Activated naive CD4-positive, alpha-beta T cell treated with anti-CD3 and anti-CD28 coated beads, Interleukin-2, amount 50 U/mL, for 16 hours (primary cell): ENCODE measurements at places on chromosomes 13 and 19.

- DNase-seq = no peak
These were observed 4.3 kb downstream of the OR7A5 start for GRCh38 chr19:14830702-14831101.

- DNase-seq = peak; percentile 70
These were observed 9.3 kb downstream of the MPND start for GRCh38 chr19:4352701-4353121.

DNA sequence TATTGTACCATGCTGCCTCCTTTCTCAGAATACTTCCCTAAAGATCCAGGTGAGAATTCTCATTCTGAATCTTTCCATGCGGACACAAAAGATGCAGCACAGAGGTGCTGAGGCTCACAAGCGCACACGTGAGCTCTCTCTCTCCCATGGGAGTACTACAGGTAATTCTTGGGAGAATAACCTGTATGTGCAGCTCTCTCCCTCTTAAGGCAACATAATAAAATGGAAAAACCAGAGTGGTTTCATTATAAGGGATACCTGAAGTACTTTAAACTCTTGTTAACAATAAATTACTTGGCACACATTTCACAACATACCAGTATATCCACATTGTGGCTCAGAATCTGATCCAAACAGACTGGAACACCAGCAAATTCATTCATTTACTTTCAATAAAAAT, 40.4 kb downstream of the INTS6 start:
- no peak for DNase-seq

- DNase-seq = no peak
These were observed 1.1 kb downstream of the IL17D start for GRCh38 chr13:20704459-20705069.

DNA sequence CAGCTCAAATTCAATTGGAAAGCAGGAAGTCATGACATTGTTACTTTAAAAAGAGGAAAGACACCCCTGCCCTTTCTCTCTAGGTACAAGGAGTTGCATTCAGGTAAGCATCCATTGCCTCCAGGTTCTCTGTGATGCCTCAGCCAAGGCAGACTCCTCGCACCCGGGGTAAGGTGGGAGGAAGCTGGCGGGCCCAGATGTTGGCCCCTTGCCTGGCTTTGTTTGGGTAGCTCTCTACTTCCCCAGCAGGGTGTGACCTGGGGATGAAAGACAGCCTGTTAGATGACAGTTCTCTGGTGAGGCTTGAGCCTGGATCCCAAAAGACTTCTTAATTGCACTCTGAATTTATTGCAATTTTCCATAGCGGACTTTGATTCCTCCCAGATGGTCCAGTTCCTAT, 25.6 kb downstream of the SHISA2 start:
- DNase-seq = no peak

DNA sequence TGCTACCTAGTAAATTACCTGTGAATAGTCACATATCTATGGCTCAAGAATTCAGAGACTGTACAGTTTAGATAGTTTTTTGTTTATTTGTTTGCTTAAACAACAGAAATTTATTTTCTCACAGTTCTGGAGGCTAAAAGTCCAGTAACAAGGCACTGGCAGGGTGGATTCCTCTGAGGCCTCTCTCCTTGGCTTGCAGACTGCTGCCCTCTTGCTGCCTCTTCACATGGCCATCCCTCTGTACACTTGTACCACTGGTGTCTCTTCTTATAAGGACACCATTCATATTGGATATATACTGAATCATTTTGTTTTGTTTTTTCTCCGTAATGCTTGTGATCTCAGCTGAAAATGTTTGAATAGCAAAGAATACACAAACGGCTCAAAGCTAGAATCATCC, 56.4 kb upstream of the MIR17HG start:
- no peak for DNase-seq

DNA sequence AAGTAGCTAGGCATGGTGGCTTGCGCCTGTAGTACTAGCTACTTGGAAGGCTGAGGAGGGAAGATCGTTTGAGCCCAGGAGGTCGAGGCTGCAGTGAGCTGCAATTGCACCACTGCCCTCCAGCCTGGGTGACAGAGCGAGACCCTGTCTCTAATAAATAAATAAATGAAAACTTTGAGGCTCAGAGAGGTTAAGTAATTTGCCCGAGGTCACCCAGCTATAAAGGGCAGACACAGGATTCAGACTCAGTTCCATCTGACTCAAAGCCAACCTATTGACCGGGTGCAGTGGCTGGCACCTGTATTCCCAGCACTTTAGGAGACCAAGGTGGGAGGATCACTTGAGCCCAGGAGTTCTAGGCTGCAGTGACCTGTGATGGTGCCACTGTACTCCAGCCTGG, 7.4 kb upstream of the OLFM2 start:
- no peak for DNase-seq

- DNase-seq = no peak
These were observed 4.8 kb downstream of the FFAR3 start for GRCh38 chr19:35363001-35363590.

DNA sequence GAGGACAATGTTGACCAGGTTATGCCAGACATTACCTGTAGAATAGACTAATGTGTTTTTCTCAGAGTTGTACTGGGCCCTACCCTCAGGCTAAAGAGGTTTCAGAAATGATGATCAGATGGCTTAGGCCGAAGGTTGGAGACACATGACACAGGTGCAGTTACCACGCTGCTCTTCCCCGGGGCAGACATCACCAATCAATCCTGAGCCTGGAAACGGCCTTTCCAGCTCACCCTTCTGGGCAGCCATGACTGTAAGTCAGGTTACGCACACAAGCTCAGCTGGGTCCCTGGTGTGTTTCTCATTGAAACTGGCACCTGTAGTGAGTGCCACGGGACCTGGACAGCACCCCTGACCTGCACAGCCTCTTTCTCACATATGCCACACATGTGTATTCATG, 299.3 kb downstream of the UQCRFS1 start:
- DNase-seq = no peak

GRCh38 chr19:32357720-32358119, 12.3 kb downstream of the ZNF507 start:
- no peak for DNase-seq

GRCh38 chr13:73480779-73481559, 422.2 kb downstream of the KLF5 start:
- DNase-seq = no peak

- no peak for DNase-seq
These were observed 154.2 kb downstream of the LHFPL6 start for GRCh38 chr13:39448834-39449233.

- DNase-seq = no peak
These were observed 36.1 kb downstream of the ACTN4 start for GRCh38 chr19:38683393-38684077.

GRCh38 chr19:32691291-32691951, at the start of gene NUDT19:
Gene NUDT19, plus strand, starts transcription at chr19:32691821. Its CDS starts 140 bp downstream, at chr19:32691961.
- peak; percentile 82 for DNase-seq

DNA sequence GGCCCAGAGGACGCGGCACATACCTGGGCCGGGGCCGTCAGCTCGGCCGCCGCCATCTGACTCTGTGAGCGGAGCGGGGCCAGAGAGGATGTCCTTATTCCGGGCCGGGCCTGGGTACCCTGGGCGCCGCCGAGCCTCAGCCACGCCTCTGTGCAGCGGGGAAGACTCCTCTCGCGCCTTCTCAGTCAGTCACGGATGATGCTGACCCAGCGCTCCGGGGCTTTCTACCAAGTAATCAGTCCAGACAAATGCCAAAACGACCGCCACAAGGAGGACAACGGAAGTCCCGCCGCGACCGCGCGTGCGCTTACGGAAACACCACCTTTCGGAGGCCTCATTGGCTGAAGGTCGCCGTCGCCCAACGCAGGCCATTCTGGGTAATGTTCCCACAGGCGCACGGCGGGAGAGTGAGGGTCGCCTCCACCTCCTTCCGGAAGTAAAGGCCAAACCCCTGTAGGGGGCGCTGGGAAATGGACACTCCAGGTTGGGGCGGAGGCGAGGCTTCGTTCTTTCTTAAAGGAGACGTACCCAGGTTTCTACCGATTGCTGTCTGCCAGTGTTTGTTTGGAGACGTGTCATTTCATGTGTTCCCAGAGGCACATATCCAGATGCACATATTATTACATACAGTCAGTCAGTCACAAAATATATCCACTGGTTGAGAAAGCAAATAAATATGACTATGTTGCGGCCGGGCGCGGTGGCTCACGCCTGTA, at the start of gene ZNF256:
ZNF256 (minus strand) TSS at position 288 of the 716 bp plus-strand sequence; CDS start at position 56, 232 bp downstream.
- DNase-seq = peak; percentile 95

GRCh38 chr13:99129050-99129449, 71.6 kb upstream of the UBAC2 start:
- no peak for DNase-seq

DNA sequence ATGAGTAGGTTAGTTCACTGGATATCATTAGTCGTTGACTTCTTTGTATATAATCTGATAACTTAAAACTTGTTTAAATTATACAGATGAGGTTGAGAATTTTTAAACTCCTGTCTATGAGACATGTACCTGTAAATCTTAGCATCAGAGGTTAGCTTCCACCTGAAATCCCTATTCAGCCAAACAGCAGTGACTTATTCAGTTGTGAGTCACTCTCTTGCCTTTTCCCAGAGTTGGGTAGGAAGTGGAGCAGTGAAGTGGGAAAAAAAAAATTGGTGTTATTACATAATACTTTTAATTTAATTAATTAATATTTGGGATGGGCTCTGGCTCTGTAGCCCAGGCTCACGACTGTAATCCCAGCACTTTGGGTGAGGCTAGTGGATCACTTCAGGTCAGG, 32.9 kb downstream of the ZNF701 start:
- no peak for DNase-seq

DNA sequence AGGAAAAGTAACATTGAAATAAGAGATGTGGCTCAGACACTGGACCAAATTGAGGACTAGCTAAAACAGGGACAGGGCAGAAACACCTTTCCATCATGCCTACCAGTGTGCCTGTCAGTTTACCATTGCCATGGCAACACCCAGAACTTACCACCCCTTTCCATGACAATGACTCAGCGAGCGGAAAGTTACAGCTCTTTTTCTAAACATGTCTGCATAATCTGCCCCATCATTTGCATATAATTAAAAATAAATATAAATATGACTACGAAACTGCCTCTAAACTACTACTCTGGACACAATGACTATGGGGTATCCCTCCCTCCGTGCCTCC, 96.0 kb downstream of the UBL3 start:
- no peak for DNase-seq

DNA sequence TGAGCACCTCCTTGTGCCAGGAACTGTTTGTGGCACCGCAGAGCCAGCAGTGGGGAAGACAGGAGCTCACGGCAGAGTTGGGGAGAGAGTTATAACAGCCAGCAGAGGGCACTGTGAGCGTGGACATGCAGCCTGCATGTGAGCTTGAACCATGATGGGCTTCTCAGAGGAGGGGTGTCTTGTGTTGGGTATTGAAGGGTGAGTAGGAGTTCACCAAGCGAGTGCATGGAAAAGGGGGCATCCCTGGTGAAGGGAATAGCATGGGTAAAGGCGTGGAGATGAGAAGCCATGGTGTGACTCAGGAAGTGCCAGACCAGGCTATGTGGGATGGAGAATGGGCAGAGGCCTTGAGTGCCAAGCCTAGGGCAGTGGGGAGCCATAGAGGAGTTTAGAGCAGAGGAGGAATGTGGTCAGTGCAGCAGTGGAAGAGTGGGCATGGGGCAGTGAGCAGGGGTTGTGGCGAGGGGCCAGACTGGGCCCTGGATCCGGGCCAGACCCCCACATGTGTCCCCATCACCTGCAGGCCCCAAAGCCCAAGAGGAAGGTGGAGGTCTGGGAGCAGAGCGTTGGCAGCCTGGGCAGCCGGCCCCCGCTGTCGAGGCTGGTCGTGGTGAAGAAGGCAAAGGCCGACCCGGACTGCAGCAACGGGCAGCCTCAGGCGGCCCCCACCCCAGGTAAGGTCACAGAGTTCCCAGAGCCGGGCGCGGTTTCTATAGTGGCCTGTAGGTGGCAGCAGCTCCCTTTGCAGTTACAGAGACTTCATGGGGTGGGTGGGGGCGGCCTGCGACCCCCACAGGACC, 11.8 kb upstream of the SHD start:
- DNase-seq = peak; percentile 68

DNA sequence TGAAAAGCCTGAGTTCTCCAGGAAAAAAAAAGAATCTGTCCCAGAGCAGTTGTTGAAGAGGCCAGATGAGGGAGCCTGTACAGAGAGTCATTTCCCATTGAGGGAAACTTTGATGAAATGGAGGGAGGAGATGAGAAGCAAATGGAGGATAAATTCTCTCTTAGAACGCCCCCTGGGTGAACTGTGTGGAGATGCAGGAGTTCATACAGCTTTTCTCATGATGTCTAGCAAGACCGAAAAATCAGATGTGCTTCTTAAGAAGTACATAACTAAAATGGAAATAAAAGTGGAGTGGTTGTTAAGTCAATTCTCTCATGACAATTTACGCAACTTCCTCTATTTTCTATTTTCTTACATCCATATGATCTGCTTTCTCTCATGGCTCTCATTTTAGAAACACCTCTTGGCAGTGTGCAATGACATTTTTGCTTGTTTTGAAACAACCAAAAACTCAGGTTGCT, 1263.1 kb downstream of the PCDH9 start:
- no peak for DNase-seq

GRCh38 chr13:50915565-50915964, 6.0 kb downstream of the RNASEH2B start:
- peak; percentile 18 for DNase-seq

- no peak for DNase-seq
These were observed 227.4 kb downstream of the TUBA3C start for GRCh38 chr13:18954254-18954653.

GRCh38 chr19:29687897-29688728, 22.9 kb downstream of the PLEKHF1 start:
- DNase-seq = no peak

GRCh38 chr19:33812388-33813330, 16.0 kb downstream of the KCTD15 start:
- DNase-seq = no peak

GRCh38 chr13:91145571-91146205, 201.8 kb upstream of the MIR17HG start:
- DNase-seq = no peak

GRCh38 chr19:44875666-44876451, 15.2 kb upstream of the TOMM40 start:
- no peak for DNase-seq

- no peak for DNase-seq
These were observed 6.5 kb upstream of the PTOV1 start for GRCh38 chr19:49844138-49845095.

DNA sequence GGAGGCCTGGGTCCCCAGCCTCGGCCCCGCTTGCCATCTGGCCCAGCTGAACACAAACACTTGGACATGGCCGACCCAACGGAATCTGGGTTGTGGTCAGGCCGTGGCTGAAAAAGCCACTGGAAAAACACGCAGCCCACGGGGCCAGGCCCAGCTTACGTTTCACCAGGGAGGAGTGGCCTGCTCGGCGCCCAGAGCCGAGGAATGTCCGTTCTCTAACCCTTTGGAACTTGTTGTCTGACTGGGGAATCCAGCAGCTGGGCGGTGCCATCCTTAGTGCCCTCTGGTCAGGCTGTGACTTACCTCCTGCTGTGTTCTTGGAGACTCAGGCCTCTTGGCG, 13.8 kb downstream of the CILP2 start:
- no peak for DNase-seq

- no peak for DNase-seq
These were observed 202.9 kb upstream of the SERP2 start for GRCh38 chr13:44170731-44171130.

DNA sequence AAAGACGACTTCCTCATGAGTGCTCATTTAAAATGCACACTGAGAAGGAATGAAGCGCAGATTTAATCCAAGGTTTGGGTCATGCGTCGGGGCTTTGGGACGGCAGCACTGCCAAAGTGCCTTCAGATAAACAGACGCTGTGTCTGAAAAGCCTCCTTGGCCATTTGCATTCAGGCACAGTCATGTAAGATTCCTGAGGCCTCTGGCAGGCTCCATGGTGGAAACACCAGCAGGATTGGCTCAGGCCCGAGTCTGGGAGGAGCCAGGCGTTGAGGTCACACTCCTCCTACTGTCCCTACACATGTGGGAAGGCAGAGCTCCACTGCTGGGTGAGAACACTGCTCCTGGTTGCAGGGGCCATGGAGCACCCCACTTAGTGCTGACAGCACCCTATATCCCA, 113.3 kb upstream of the KL start:
- no peak for DNase-seq
